ENCODE measurements at places on chromosomes 1 and 21.

DNA sequence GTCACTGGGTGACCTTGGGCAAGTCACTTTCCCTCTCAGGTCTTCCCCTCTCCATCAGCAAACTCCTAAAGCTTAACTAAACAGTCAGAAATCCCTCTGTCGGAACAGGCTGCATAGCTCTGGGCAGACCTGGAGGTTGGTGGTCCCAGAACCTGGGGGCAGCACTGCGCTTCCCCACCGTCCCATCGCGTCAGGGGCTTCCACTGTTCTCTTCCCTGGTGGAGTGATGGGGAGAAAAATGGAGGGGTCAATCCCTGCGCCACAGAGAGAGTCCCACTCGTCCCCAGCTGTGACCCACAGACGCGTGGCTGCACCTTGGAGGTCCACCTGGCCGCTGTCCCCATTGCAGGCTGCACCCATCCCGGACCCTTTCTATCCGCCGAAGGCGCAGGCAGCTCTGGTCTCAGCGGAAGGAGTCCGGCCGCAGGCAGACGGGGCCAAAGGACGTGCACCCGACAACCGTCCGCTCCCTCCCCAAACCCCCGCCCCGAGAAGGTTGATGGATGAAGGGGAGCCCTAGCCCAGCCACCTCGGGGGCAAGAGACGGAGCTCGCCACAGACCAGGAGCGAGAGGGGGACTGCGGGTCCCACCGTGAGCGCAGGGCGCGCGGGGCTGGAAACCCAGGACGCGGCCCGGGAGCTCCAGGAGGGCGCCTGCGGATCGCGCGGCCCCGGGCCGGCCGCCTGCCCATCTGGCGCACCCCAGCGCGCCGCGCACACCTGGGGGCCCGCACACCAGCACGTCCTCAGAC, 588 bp upstream of the WNT3A start:
- DNase-seq: no peak

GRCh38 chr1:6024376-6024775, 21.3 kb upstream of the KCNAB2 start:
- DNase-seq: no peak

DNA sequence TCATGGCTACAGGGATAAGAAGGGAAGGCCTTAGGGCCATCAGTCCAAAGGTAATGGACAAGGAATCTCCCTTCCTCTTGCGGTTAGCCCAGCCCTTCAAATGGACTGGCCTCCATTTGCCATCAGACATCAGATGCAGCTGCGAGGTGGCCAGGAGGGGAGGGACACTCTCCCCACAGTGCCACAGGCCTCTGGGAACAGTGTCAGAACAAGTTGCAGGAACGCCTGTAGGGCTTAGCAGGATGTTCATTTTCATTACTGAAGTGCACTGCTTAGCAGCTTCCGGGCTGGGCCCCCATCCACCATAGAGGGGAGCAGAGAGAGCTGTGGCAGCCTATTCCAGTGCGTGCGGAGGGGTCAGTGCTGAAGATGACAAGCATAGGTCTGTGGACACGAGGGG, 127.5 kb downstream of the GALNT2 start:
- DNase-seq: no peak

DNA sequence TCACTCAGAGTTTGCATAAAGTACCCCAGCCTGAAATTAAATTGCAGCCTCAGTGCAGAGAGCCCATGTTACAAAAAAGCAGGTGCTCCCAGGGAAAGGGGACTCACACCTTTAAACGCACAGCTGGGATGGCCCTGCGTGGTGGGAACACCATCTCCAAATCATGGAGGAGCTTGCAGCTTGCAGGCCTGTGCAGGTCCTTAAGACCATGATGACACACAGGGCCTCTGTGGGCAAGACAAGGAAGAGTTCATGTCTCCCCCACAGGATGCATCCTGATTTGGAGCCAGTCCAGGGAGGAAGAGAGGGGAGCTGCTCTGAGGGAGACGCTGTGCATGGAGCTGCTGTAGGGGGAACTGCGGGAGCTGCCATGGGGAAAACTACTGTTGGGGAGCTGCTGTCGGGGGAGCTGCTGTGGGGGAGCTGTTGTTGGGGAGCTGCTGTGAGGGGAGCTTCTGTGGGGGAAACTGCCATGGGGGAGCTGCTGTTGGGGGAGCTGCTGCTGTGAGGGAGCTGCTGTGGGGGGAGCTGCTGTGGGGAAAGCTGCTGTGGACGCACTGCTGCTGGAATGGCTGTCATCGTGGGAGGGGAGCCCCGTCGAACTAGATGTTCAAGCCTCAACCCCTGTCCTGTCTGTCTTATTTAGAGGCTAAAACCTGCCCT, 113.9 kb downstream of the MATN1 start:
- DNase-seq: no peak
